ENCODE measurements at places on chromosomes 2 and 18.

- DNase-seq, result no peak
Observed at GRCh38 chr2:232479341-232480200, 8.1 kb downstream of the ECEL1 start.

DNA sequence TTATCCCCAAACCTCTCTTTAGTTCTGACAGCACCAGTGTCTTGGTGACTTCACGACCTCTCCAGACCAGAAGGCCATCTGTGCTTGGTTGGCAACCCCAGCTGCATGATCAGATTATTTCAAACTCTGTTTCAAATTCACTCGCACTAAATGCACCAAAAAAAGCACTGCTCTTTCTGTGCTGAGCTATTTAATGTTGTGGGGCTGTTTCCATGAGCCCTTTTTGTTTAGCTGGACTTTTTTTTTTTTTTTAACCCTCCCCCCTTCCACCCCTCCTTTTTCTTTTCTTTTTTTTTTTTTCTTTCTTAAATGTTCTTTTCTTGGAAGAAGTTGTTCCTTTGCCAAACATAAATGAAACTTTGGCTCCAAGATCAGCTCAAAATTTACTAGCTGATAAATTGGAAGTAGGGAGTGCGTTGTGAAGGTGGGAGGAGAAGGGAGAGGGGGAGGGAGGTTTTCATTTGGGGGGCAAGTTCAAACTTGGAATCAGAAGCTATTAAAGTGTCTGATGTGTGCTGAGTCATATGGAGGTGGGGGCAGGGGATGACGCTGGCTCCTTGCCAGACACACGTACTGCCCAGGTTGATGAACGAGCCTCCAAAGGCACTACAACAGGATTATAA lies 543.0 kb upstream of the TNP1 start:
- no peak for DNase-seq

DNA sequence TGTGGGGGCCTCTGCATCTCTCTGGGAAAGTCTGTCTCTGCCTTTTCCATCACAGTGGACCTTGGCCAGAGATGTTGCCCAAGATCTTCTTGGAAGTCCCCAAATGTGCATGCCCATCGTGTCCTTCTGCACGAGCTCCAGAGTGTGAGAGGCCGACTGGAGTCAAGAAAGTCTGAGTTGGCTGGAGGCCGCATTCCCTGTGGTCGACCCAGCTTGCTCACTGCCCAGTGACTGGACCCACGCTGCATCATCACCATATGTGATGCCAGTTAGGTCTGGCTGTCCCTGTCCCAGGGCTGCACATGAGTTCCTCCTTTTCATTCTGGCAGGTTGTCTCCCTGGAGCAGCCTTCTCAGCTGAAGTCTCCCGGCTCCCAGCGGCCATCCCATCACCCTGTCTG lies 93.8 kb downstream of the ARL4C start:
- DNase-seq, result no peak

GRCh38 chr2:230830428-230830827 lies 34.3 kb upstream of the ITM2C start:
- DNase-seq, result no peak

GRCh38 chr2:235719146-235719942 lies 225.5 kb downstream of the AGAP1 start:
- no peak for DNase-seq

GRCh38 chr2:113979191-113980128 lies 89.6 kb downstream of the ACTR3 start:
- peak; percentile 86 for DNase-seq

GRCh38 chr2:216607277-216607560 lies 26.0 kb upstream of the IGFBP2 start:
- no peak for DNase-seq
